ENCODE measurements at places on chromosomes 2 and 18.

- DNase-seq: no peak
These were observed 7.2 kb upstream of the SS18 start for GRCh38 chr18:26097563-26097962.

DNA sequence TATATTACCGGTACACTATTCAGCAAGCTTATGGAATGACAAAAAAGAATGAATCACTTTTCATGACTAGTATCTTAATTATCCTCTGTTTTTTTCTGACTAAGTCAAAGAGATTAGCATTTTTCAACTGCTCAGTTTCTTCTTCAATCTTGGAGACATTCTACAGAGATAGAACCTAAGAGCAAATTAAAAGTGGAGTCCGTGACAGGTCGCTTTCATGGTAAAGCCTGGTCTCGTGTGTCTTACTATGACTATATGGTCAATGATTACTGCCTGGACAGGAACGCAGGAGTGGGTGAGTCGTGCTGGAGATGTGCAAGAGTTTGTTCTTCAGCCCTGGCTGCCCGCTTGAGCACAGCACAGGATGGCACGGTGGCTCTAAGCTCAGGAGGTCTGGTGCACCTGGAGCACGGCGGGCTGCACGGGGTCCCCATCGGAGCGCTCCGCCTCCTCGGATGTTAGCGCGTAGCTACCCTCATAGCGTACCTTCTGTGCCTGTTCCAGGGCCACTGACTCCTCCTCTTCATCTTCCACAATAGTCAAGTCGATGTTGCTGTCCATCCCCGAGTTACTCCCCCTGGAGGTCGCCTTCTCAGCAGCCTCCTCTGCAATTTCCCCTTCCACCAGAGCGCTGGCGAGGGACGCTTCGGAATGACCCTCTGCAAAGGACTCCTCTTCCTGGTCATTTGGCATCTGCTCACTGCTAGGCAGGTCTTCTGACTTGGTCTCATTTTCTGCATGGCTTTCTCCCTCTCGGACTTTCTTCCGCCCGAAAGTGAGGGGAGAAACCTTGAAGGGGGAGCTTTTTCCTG, 11.1 kb downstream of the CAVIN2 start:
- DNase-seq: no peak

GRCh38 chr2:237096201-237096600, 10.5 kb downstream of the COPS8 start:
- DNase-seq: no peak

- DNase-seq: no peak
These were observed 16.6 kb downstream of the NPPC start for GRCh38 chr2:231909631-231910030.

GRCh38 chr18:40690062-40690461, 1265.0 kb upstream of the PIK3C3 start:
- no peak for DNase-seq

GRCh38 chr2:32739664-32740063, 111.8 kb downstream of the TTC27 start:
- DNase-seq: no peak

DNA sequence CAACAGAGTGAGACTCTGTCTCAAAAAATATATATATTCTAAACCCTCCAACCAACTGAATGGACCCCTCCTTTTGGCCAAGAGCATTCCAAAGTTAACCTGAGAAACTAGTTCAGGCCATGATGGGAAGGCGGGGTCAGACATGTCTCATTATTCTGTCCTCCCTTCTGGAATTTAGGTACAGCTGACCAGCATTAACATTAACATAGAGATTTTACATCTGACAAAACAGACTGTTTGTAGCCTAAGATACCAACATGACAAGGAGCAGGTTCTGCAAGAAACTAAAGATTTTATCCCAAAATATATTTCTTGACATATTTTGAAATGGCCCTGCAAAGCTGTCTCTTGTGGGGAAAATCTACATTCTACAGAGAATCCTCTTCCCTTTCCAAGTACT, 6.8 kb upstream of the PDK1 start:
- no peak for DNase-seq

- DNase-seq: no peak
These were observed 1.8 kb upstream of the HOXD4 start for GRCh38 chr2:176149481-176149938.

DNA sequence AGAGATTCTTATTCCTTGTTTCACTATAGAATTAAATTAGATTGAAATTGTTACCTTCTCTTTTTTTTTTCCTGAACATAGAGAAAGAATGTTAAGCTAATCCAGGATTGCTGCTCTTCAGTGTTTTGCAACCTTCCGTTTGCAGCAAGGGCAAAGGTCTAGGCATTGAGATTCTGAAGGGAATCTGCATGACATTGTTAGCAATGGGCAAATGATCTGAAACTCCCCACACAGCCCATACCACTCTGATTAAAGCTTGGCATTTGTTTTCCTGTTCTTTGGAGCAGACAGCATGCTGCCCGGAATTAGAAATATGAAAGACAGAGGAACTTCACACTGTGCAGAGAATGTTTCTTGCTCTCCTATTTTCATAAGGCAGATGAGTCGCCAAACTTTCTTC, 551.8 kb downstream of the SOCS6 start:
- no peak for DNase-seq

Measured in neuronal stem cell (in vitro differentiated cells).